Dermis microvascular lymphatic vessel endothelial cell (primary cell): ENCODE measurements at places on chromosomes 13 and 19. TPM values are rescaled to one million over a fixed set of nuclear protein-coding genes. Genes with fewer than 3 reads are reported as not detected.

Gene ZNF628
- total RNA-seq = 0.77 and 2.1 TPM in 2 replicates

Gene ATP8A2
- 0.13 TPM in 2 replicates for total RNA-seq

Gene CLDND2
- total RNA-seq = not detected in 2 replicates

Gene ZNF229
- 5.8 and 5.9 TPM in 2 replicates for total RNA-seq

Gene TJP3
- under 0.01 TPM in 2 replicates for total RNA-seq
